ENCODE measurements at places on chromosomes 7 and 10.

DNA sequence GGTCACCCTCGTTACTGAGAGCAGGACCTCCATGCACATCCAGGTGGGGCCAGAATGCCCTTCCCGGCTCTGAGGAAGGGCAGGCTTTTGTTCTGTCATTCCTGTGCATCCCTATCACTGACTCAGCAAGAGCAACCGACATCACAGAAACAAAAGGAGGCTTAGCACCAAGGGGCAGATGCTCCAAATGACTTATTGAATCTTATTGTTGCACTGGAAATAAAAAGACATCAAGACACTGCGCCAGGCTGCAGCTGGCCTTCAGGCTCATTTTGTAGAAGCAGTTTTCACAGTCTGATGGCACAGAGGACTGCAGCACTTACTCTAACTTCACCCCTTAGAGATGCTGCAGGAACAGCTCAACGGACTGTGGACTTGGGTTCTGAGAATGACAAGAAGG is 126.4 kb downstream of the PAXIP1 start:
- no peak for DNase-seq

- no peak for DNase-seq
Measured at GRCh38 chr7:87318741-87319140, 26.7 kb upstream of the CROT start.

- DNase-seq, result no peak
Measured at GRCh38 chr7:155277385-155277994, 20.2 kb upstream of the INSIG1 start.

DNA sequence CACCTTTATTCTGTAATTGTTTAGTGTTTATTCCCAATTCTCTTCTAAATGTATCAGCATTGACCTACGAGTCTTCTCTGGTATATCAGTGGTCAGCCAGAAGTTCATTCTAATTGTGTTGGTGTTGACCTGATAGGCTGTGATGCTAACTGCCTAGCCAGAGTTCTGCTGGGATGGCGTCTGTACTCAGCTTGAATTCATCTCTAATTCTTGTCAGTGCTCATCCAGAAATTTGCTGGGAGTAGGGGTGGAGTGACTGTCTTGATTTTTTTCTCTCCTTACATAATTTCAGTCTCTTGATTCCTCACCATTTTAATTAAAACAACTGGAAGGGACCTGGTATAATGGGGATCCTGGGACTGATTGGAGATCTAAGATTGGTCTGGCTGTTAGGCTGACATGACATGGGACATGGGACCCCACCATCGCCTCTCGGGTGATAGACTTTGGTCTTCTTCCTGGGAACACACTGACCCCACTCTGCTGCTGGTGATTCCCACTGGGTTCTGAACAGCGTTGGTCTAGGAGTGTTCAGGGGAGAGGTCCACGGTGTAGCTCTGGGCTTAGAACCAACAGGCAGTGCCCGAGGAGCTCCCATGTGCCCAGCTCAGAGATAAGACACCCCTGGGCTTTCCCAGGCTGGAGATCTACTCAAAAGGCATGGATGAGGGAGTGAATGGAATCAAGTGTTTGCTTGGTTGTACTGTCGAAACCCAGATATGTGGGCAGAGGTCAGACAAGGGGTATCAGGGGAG is 3.8 kb downstream of the NEURL1 start:
- DNase-seq, result no peak

DNA sequence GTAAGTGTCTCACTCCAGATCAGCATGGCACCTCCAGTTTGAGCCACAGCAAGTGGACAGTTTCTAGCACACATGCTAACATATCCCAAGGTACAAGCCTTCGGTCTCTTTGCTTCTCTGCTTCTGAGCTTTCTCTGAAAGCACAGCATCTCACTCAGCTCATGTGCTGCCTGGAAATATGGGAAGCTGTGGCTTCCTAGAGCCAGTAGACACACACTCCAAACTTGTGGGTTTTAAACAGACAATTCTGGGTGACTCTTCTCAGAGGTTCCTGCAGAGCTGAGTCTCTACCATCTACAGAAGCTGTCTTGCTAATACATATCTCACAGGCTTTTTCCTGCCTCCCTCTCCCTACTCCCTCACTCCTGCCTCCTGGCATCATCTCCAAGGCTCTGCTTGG is 23.9 kb upstream of the TMEM273 start:
- no peak for DNase-seq

- no peak for DNase-seq
Measured at GRCh38 chr7:45682836-45683555, 108.8 kb downstream of the ADCY1 start.

DNA sequence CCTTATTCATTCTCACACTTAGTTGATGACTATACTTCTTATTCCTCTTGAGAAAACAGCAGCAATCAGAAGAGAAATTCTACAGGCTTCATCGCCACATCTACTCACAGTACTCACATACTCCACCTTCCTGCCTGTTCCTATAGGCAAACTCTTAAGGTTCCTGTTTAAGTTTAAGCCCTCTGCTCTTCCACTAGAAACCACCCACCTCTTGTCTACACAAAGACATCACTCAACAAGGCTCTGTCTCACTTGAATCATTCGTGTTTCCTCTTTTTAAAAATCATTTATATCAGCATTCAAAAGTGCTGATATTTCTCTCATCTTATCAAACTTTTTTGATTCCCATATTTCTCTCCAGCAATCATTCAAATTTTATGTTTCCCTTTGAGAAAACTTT is 85.5 kb upstream of the ADO start:
- DNase-seq, result no peak

GRCh38 chr10:24502801-24503460 is 220.8 kb downstream of the ARHGAP21 start:
- no peak for DNase-seq

- no peak for DNase-seq
Measured at GRCh38 chr10:75429159-75429827, 2.1 kb upstream of the LRMDA start.

Data from BJ (cell line).